Stimulated activated CD8-positive, alpha-beta memory T cell treated with anti-CD3 and anti-CD28 coated beads, Interleukin-15, amount 100 ng/mL, for 48 hours (primary cell): ENCODE measurements at places on chromosomes 4 and X.
A peak's percentile ranks its signal among the peaks of the same experiment; 100 is the strongest.

- no peak for DNase-seq
Observed at GRCh38 chr4:39476187-39476895, 17.5 kb downstream of the LIAS start.

DNA sequence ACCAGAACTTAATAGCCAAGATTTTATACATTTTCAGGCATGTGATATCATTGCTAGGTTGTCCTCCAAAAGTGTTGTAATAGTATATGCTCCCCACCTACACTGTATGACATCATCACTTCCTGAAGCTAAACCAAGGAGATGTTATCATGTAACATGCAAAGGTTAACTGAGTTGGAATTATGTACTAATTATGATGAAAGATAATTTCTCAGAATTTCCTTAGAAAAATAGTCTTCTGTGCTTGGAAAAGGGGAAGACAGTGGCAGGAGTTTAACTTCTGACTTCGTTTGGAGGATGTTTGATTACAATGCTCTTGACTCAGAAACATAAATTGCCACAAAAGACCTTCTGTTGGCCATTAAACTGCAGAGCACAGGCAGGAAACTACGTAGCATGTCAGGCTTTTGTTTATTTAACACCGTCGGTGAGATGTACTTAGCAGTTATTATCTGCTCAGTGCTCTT is 83.6 kb upstream of the GUCY1A1 start:
- no peak for DNase-seq

- peak; percentile 2 for DNase-seq
Observed at GRCh38 chrX:9677098-9677739, 88.4 kb downstream of the GPR143 start.

DNA sequence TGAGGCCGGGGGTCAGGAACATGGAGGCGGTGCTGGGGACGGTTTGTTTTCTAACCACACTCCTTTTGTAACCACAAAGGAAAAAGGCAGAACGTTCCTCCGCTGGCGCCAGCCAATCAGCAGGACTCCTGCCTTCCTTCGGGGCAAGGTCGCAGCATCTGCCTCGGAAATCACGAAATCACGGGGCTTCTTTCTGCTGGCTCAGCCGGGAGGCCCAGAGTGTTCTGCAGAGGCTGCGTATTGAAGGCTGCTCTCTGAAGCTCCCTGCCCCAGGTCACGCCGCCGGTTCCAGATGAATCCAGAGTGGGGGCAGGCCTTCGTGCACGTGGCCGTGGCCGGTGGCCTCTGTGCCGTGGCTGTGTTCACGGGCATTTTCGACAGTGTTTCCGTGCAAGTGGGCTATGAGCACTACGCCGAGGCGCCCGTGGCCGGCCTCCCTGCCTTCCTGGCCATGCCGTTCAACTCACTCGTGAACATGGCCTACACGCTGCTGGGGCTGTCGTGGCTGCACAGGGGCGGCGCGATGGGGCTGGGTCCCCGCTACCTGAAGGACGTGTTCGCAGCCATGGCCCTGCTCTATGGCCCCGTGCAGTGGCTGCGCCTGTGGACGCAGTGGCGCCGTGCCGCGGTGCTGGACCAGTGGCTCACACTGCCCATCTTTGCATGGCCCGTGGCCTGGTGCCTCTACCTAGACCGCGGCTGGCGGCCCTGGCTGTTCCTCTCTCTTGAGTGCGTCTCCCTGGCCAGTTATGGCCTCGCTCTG is 9.4 kb downstream of the TMEM187 start:
- peak; percentile 66 for DNase-seq

- DNase-seq, result no peak
Observed at GRCh38 chr4:152258804-152259708, 276.8 kb downstream of the FBXW7 start.

DNA sequence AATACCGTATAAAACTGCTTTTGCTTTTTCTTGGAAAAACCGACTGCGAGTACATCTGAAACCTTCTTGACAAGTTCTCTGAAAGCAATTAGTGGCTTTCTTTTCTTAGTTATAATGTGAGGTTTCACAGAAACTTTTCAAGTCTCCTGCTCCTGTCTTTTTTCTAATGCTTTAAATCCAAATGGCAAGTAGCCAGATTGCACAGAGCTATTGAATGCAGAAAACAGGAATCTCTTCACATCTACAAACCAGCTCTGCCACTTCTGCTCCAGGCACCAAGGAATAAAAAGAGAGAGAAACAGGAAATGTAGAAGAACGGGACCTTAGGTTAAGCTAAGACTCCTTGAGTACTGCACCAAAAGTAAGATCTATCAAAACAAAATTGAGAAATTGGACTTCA is 267.3 kb upstream of the TET2 start:
- no peak for DNase-seq

GRCh38 chrX:31228909-31229308 is 157.1 kb upstream of the FTHL17 start:
- DNase-seq, result no peak
